ENCODE measurements at places on chromosomes 5 and 9.

DNA sequence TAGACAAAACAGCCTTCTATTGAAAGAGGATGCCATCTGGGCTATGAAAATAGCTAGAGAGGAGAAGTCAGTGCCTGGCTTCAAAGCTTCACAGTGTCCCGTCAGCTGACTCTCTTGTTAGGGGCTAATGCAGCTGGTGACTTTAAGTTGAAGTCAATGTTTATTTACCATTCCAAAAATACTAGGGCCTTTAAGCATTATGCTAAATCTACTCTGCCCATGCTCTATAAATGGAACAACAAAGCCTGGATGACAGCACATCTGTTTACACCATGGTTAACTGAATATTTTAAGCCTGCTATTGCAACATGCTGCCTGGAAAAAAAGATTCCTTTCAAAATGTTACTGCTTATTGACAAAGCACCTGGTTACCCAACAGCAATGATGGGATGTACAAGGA lies 309.1 kb downstream of the NTRK2 start:
- DNase-seq, result no peak

- no peak for DNase-seq
Observed at GRCh38 chr9:130138171-130138653, 34.0 kb upstream of the NCS1 start.

DNA sequence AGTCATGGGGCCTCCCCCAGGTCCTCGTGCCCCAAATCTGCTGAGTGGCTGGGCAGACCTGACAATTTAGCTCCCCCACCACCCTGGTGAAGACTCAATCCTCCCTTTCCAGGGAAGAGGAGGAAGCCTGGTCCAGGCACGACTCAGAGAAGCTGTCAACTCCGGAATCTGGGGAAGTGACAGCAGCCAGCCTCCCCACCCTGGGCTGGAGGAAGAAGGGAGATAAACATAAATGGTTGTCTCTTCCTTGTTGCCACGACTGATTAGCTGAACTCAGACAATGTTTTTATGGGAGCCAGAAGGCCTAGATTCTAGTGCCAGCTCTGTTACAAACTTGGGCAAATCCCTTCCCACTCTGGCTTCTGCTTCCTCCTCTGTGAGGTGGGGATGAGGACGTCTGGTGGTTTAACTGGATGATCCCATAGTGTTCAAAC lies 15.4 kb downstream of the CCDC69 start:
- DNase-seq, result no peak

DNA sequence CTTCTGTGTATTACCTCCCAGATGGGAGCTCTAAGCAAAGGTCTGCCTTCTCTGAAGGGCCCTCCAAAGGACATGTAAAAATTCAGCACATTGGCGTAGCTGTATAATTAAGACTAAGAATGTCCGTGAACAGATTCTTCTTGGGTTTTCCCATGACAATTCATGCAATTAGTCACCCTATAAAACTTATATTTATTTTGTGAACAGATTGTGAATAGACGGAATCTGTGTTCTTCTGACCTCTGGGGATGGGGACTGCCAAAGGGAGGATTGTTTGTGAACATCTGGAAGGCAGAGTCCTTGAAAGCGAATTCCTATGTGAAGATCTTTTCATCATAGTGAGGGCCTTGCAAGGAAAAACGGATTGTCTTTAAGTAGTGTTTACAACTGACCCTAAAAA lies 111.3 kb downstream of the EGFLAM start:
- DNase-seq, result no peak

- no peak for DNase-seq
Observed at GRCh38 chr5:89399548-89399947, 516.6 kb upstream of the MEF2C start.

DNA sequence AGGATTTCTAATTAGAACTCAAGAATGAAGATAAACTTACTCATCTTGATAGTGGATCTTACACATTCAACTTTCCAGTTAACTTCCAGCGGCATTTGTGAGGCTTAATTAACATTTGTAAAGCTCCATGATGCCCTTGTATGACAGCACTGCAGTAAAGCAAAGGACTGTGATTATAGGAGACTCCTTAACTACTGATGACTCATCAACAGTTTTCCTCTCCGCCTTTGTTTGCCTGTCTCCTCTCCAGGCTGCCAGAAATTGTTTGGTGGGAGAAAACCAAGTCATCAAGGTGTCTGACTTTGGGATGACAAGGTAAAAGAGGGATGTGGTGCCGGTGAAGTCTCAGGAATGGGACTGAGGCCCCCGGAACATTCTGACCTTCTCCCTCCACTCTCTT lies 20.4 kb upstream of the CYFIP2 start:
- DNase-seq, result no peak

DNA sequence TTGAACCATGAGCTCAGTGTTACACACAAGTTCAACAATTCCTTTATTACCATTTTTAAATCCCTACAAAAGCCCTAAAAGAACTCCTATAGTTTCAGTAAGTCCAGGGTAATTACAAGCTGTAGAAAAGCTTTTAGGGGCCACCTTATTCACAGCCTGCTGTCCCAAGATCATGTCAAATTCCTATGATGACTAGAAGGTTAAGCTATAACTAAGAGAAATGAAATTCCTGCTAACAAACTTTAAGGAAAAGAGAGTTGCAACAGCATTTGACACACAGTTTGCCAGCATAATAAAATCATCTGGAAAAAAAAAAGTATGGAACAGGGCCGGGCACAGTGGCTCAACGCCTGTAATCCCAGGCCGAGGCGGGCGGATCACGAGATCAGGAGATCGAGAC lies 31.5 kb downstream of the TMEM245 start:
- DNase-seq, result no peak

- DNase-seq, result no peak
Observed at GRCh38 chr5:138622051-138622450, 46.9 kb upstream of the HSPA9 start.

DNA sequence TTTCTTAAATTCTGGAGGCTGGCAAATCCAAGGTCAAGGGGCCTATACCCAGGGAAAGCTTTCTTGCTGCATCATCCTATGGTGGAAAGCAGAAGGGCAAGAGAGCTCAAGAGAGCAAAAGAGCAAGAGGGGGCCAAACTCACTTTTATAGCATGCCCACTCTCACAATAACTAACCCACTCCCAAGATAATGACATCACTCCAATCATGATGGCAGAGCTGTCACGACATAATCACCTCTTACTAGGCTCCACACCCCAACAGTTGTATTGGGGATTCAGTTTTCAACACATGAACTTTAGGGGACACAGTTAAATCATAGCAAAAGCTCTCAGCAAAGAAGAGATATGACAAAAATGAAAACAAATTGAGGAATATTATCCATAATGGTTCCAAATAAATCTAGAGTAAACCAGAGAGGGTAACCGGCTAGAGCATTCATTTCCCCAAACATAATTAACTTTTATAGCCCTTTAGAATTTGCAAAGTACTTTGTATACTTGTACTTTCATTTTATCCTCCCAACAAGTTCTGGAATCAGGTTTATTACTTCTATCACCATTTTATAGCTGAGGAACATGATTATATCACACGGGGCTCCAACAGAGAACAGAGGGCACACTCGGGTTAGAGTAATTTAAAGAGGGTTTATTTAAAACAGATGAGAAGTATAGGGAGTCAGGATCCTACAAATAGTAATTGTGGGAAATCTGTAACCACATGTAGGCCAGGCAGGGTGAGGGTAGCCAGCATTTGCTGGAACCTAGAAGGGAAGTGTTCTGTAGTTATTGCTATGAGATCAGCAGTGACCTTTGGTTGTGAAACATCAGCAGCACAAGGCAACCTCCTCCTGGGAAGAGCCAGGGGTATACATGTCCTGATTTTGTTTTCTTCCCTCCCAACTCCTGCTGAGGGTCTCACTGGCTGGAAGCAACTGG lies 7.2 kb upstream of the TARS1 start:
- no peak for DNase-seq

DNA sequence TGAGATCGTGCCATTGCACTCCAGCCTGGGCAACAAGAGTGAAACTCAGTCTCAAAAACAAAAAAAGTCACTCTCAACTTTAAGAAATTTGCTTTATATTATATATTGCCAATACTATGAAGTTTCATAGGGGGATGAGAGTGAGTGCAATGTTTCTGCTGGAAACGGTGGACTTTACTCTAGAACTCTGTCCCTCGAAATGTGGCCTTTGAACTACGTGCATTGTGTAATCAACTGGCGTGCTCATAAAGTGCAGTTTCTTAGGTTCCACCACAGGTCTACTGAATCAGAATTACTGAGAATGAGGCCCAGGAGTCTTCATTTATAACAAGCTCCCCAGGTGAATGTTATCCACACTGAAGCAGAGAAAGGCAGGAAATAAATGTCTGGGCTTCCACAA lies 24.1 kb downstream of the OR2K2 start:
- no peak for DNase-seq

DNA sequence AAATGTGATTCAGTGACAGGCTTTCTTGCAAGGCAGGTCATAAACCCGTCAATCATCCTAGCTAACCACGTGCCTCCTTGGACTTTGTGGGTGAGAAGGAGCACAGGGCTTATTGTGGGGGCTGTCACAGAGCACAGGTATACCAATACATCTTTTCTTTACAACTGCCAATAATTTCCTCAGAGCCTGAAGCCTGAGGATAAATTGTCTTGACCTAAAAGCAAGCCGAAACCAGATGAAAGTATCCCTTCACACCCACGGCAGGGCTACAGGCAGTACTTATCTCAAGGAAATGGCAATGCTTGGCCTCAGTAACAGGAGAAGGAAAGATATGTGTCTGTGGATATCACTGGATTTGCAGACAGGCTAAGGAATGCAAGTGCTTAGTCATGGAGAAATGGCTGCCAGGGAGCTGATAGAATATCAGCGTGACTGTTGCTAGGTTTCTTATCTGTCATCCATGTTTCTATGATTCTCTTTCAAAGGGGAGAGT lies 90.3 kb upstream of the ZNF366 start:
- DNase-seq, result no peak

DNA sequence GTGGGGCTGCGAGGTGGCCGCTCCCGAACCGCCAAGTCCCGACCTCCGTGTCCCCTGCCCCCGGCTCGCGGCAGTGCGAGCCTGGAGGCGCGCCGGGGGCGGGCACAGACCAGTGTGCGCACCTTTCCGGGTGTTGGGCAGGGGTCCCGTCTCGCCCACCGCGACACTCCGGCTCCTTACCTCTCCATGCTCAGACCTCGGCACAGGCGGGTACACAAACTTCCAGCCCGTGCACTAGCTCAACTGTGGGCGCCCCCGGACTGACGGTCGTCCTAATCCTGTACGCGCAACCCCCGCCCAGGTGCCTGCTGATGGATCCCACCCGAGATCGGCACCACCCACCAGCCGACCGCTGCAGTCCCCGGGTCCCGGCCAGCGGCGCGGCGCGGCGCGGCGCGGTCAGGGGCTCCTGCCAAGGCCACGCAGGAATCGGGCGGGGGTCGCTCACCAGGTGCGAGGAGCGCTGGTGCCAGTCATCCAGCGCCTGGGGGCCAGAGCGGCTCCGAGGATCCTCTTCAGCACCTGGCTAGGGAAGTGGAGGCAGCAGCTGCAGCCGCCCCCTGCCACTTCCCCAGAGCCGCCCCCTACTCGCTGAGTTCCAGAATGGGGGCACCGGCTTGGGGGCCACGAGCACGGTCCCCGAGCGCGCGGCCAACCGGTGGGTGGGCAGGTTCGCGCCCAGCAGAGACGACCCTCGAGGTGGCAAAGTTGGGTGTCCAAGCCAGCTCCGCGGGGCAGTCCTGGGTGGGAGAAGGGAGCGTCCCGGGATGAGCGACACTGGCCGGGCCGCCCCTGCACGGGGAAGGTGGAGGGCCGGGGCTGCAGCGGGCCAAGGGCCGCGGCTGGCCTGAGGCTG lies 511 bp downstream of the SEMA5A start:
- DNase-seq, result no peak

DNA sequence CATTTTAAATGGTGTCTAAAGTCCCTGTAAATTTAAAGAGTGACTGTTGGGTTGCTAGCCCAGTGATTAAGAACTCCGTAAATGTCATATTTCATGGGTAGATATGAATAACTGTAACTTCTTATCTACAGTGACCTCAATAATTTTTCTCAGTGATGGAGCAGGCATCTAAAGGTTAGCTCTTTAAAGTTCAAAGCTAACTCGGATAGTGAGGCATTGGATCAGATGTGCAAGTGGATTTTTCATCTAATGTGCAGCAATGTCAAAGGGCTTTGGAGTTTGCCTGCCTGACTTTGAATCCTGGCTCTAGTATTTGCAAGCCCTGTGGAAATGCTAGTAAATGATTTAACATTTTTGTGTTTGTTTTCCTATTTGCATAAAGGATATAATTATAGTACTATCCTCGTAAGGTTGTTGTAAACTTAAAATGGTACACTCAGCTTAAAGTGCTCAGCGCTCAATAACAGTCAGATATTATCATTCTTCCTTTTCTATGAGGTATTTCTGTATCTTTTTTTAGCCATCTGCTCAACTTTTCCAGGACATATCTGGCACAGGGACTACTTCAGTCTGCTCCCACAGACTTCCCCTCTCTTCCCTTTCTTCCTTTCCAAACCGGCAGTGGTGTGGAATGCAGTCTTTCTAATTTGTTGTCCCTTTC lies 163.7 kb upstream of the ELL2 start:
- DNase-seq, result no peak

- no peak for DNase-seq
Observed at GRCh38 chr5:80117446-80117845, 82.3 kb downstream of the THBS4 start.

DNA sequence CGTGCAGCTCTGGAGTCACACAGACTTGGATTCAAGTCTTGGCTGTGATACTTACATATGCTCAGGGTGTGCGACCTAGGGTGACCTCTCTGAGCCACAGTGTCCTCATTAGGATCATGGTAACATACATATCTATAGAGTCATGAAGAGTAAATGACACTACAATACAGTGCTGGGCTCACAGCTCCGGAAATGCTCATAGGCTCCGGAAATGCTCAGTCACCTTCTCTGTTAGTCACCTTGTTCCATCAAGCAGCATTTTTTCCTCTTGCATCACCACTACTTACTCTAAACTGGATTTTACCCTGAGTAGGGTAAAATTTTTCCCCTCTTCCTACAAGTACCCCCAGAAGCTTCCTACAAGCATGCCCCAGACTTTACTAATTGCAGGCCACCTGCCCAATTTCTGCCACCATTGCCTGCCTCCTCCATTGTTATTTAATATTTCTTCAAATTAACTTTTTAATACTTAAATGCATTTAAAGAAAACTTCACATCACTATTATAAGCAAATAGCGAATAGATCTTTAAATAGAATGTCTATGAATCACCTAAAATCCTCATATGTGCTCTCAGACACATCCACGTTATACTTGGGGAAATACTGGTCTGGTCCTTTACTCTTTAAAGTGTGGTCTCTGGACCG lies 147.6 kb upstream of the SPRY4 start:
- no peak for DNase-seq

- DNase-seq, result no peak
Observed at GRCh38 chr5:151676719-151677118, 10.0 kb downstream of the SPARC start.

- DNase-seq, result no peak
Observed at GRCh38 chr5:59152701-59153245, 569.9 kb downstream of the RAB3C start.

DNA sequence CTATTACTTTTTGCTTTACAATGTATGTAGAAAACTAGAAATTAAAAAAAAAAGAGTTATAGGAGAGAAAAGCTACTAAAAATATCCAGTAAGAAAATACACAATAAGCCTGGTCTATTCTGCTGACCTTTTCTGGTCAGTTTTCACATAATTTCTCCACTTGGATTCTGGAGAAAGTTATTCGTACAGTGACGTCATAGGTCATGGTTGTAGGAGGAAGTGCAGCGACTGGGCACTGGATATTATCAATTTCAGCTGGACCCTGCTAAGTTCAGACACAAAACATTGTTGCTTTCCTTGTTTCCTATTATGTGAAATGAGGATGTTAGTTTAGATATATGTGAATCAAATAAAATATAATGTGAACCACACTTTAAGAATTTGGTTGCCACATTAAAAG lies 201.2 kb downstream of the MTRR start:
- no peak for DNase-seq

Data from naive thymus-derived CD8-positive, alpha-beta T cell (primary cell).